T-helper 17 cell (primary cell): ENCODE measurements at places on chromosomes 1 and 21. TPM values are rescaled to one million over a fixed set of nuclear protein-coding genes. Genes with fewer than 3 reads are reported as not detected.
A peak's percentile ranks its signal among the peaks of the same experiment; 100 is the strongest.

DNA sequence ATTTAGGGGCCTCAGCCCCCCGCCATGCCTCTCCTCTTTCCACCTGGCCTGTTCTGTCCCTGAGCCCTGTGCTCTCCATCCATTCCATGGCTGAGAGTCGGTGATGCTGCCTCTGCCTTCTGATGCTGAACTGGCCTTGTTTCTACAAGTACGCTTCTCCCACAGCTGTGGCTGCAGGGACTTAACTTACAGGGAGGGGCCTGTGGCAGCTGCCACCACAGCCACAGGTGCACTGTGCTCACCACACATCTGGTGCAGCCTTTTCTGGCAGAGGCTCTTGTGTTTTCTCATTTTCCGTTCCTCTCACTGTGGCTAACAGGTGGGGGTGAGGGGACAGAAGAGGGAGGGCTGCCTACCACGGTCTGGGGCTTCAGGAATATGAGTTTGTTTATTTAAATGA, 4.2 kb downstream of the FMO1 start:
- DNase-seq: no peak

DNA sequence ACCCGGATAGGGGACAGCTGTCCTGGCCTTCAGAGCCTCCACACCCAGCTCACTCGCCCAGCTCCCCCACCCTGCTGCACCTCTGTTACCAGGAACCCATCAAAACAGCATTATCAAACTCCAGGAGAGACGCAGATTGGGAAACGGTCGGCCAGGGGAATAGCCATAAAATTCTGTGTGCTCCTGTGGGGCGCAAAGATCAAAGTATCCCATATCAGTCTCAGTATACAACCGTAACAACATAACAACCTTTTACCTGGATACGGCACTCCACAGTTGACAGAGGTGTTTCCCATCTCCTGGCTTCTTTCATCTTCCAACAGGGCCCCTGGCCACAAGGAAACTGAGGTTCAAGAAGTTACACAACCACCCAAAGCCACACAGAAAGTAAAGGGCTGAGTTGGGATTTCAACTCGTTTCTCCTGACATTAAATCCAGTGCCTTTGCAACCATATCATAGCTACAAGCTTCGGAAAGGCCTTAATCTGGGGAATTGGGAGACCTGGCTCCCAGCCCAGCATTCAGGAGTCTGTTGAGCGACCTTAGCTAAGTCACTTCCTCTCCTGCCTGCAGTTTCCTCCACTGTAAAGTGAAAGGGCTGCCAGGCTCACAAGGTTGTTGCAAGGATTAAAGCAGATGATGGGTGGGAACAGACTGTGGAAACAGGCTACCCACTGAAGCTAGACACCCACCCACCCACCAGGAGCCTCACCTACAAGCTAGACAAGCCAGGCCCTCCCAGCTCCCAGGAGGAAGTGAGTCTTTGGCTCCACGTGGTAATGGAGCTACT, 8.1 kb upstream of the EPHB2 start:
- DNase-seq: no peak

DNA sequence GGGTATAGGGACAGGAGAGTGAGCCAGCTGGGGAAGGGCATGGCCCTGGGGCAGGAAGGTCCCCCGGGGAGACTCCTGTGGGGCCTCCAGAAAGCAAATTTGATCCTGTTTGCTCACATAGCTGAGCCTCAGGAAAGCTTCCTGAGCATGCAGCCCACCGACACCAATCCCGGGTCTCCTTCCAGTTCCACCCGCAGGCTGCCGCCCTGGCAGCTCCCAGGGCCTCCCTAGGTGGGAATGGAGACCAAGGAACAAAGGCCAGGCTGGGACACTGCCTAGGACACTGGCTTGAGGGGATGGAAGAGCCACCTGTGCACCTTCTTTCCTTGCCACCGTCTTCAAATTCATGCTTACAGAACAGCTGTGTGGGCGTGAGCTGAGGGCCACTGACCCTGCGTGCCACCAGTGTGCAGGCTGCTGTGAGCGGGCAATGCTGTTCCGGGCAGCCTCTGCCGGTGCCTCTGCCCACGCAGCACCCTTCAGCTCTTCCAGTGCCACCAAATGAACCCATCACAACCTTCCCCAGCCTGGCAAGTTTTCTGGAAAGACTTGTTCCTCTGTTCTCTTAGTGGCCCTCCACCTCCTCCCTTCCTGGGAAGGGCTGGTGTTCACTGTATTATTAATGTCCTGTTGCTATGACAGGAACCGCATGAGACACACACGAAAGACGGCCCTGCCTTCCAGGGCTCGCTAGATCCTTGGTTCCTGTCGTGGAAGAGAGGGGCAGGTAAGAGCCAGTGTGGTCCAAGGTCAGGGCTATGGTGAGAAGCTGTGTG, 53.6 kb downstream of the ACBD3 start:
- DNase-seq: no peak

LCE6A gene
- not detected for total RNA-seq

- DNase-seq: no peak
Observed at GRCh38 chr1:82227306-82228095, 426.8 kb downstream of the ADGRL2 start.

- DNase-seq: no peak
Observed at GRCh38 chr1:20220036-20220435, 33.7 kb upstream of the PLA2G2C start.

DNA sequence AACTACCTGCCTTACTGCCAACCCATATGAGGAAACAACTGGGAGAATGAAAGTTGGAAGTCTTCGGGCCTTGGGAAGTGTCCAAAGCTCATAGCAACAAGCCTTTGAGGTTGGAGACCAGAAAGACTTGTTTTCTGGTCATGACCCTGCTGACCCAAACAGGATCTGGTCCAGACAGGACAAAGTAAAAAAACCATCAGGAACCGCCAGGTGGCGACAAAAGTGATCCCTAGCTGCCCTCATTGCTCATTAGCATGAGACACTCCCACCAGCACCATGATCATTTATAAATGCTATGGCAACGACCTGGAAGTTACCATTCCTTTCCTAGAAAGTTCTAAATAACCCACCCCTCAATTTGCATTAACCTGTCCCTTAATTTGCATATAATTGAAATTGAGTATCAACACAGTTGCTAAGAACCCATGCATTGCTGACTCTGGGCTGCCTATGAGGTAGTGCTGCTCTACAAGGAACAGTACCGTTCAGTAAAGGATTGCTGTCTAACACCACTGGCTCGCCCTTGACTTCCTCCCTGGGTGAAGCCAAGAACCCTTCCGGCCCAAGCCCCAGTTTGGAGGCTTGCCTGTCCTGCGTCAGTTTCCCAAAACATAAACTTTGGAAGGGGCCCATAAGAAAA, 89.0 kb downstream of the URB2 start:
- DNase-seq: peak; percentile 16

GRCh38 chr21:42591170-42591869, 62.1 kb upstream of the PDE9A start:
- no peak for DNase-seq

DNA sequence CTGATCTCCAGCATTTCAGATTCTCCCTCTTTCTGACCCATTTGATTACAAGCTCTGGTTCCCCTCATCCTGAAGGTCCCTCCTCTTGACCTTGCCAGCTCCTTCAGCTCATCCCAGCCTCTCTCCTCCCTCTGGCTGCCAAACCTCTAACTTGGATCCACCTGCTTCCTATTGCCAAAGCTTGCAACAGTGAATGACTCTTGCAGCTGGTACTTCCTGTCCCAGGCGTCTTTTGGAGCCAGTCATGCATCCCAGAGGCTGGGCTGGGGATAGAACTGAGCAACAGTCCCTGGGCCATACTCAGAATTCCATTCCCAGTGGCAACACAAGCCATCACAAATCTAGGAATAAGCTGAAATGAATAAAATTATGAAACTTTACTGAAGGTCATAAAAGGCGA, 27.7 kb upstream of the SPOCD1 start:
- no peak for DNase-seq

GBP6 gene
- 0.23 TPM for total RNA-seq

DNA sequence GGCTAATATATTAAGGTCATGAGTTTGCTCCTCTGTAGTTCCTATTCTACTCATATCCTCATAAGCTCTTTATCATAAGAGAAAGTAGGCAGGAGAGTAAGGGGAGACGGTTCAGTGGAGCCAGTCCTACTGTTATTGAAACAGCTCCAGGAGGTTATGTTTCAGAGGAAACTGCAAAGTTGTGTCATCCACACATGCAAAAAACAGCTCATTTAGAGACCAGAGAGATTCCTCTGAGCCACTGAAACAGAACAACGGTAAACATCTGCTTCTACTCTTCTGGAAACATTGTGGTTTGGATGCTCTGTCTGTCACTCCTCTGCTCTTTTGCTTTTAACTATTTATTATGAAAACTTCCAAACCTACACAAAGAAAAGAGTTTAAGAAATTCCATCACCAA, 66.3 kb upstream of the PPP2R5A start:
- DNase-seq: no peak

DNA sequence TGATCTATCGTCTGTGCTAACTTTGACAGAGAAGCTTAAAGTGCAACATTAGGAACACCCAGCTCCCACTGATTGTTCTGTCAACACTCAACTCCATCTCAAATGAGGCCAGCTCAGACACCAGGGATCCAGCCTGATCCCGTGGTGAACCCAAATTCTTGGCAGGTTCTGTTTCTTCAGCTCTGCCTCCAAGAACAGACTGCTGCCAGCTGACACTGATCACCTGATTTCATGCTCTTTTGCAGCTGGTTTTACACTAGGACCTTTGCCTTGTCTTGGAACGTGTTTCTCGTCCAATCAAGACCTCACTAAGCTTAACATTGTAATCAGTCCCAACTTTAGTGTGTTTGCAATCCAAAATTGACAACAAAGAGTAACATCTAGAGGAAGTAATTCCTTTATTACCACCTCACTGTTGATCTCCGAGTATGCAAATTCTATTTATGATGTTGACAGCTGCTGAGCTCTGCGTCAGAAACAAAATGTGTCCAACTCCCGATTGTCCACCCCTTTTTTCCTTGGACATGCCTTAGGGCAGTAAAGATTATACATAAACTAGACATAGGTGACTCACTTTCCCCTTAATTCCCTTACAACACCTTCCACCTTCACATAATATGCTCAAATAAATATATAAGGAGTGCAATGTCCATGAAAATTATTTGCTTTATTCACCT, 1.6 kb upstream of the HYI start:
- DNase-seq: no peak

GRCh38 chr1:204257446-204257845, 43.7 kb upstream of the GOLT1A start:
- DNase-seq: no peak

- DNase-seq: peak; percentile 33
Observed at GRCh38 chr1:181089017-181089675, 646 bp downstream of the IER5 start.

LEFTY2 gene
- not detected for total RNA-seq

DNA sequence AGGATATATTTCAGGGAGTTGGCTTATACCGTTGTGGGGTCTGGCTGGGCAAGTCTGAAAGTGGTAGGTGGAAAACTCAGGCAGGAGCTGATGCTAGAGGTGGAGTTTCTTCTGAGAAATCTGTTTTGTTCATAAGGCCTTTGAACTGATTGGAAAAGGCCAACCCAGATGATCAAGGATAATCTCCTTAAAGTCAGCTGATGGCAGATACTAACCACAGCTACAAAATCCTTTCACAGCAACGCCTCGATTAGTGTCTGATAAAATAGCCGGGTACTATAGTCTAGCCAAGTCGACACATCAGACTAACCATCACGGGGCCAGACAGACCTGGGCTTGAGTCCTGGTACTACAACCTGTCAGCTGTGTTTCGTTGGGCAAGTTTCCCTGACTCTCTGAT, 21.4 kb downstream of the OPRD1 start:
- DNase-seq: no peak

SYDE2 gene
- 2.7 TPM for total RNA-seq

DNA sequence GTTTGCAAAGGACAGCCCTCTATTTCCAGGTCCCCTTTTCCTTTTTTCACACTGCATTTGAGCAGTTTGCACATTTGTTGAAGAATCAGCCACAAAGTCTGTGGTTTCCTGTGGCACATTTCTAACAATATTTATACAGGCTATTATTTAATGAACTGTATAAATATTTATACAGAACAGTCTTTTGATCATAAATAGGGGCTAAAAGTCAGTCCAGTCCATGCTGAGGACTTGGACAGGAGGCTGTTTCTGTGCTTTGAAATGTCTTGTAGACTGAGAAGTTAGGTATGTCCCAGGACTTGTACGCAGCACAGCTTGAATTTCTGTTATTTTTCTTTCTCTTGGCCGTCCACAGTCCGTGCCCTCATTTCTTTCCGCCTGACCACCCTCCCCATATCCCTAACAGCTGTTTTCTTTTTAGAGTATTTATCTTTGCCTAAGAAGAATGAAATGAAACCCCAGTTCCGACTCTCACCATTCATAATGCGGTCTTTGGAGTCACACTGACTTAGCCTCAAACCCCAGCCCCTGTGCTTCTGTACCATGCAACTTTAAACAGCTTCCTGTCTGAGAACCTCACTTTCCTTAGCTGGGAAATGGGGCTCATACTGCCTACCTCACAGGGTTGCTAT, 19.7 kb downstream of the FGGY start:
- DNase-seq: no peak

DNA sequence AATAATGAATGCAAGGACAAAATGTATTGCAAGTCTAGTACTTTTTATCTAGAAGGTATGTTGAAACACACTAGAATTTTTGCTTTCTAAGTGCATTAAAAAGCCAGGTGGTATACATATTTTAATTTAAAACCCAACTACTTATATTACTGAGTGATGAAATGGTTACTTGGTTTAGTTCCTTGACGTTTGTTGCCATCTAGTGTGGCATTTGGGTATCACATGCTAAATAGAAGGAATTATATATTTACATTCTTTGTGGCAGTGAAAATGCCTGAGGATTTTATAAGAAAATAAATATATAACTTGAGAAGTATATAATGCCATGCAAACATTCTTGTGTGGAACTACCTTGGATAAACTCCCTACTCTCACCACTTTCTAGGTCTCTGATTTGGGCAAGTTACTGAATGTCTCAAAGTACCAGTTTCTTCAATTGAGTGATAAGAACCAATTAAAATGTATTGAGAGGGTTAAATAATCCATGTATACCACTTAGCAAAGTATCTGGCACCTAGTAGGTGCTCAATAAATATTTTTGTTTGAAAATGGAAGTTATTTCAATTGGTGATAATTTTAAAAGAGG, 69.6 kb downstream of the SDCCAG8 start:
- DNase-seq: no peak

ZFP69 gene
- total RNA-seq: 3.4 TPM

DNA sequence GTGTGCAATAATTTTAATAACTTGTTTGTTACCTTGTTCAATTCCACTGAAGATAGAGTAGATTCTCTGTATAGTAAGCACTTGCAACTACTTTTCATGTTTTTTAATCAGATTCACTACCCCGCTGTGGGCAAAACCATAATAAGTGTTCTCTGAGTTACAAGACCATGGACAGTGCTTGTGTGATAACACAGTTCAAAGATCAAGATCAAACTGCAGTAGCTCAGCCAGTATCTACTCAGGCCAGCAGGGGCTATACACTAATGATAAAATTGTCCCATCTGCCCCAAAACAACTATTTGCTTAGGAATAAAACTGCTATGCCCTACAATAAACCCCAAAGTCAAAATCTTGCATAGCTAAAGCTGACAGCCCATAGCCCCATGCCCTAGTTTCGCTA, 129.6 kb downstream of the LRRC7 start:
- no peak for DNase-seq
